ENCODE measurements at places on chromosomes 4 and X.

GRCh38 chrX:17552044-17552650 lies 177.1 kb downstream of the NHS start:
- DNase-seq: no peak

DNA sequence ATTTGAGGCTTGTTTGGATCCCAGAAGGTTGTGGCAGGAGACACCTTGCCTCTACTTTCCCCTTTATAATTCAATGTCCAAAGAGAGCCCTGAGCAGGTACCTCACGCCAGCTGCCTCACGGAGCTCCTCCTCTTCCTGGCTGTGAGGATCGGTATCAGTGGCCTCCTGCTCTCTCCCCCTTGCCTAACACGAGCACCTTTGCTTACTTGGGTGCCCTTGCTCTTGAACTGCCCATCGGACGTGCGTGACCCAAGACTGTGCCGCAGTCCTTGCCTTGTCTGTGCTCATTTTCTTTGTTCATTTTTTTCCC lies 27.8 kb upstream of the MSANTD1 start:
- no peak for DNase-seq

- no peak for DNase-seq
Observed at GRCh38 chrX:96807318-96807717, 76.4 kb upstream of the RPA4 start.

DNA sequence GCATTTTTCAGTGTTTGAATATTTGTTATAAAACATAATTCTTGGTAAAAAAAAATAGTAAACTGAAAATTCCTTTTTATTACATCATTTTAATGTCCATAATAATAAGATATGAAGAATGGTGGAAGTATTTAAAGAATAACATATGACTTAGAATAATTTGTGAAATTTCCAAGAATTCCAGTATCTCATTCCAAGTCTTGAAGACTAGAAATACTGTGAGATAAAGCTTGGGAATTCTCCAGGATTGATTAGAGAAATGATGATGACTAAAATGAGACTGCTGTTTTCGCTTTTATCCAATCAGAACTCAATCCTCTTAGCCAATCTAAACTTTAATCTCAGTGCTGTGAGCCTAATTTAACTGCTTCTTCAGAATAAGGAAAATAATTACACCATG lies 184.2 kb upstream of the HCCS start:
- DNase-seq: no peak

- peak; percentile 44 for DNase-seq
Observed at GRCh38 chr4:88818631-88819470, 121.2 kb upstream of the NAP1L5 start.

DNA sequence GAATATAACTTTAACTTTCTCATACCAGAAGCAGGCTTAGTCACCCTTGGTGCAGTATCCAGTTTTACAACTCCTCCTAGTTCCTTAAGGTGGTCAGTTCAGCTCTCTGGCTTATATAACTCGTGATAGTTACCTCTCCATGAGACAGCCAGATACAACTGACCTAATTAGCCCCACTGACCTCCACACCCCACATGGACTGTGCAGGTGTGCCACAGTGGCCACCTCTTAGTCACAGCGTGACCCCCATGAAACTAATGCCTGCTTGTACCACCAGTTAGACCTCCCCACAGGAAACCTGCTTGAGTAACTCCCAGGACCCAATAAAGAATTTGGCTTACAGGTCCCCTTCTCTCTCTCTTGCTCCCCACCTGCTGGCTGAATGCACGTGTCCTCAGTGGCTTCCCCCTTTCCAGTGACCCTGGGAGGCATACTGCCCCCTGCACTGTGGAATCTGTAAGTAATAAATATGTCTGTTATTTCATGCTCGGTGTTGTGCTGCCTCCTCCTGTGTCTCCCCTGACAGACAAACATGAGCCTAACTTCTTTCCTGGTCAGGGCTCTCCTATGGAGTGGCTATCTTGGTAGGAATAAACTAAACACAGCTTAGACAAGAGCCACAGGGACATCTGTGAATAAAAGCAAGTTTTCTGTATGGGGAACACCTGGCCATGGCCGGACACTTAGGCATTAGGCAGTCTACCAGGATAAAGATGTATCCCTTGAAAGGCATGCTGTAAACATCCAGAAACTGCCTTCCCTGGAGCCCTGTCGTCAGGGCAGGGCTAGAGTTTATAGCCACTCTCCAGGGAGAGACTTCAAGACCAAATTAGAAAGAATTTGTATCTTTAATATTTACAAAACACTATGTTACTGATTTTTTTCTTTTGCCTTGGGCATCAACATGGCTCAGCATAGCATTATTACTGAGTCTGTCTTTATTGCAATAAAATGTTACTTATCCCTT lies 209.7 kb upstream of the BOD1L1 start:
- DNase-seq: no peak

- DNase-seq: no peak
Observed at GRCh38 chr4:10682397-10682796, 2.2 kb downstream of the CLNK start.

DNA sequence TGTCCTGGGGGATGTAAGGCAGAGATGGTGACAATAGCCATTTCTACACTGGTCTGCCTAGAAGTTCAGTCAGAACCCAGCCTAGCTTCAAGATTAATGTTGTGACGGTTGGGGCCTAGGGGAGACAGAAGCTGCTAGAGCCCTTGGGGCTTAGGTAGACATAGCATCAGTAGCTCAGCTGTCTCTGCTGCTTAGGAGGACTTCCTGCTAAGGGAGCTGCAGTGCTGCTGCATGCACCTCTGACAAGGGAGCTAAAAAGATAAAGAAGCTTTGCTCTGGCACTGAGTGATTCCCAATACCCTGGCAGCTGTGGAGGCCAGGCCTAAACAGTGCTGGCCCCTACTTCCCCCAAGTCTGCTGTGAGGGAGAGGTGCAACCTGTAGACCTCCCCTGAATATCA lies 116.0 kb downstream of the CT47B1 start:
- DNase-seq: no peak

DNA sequence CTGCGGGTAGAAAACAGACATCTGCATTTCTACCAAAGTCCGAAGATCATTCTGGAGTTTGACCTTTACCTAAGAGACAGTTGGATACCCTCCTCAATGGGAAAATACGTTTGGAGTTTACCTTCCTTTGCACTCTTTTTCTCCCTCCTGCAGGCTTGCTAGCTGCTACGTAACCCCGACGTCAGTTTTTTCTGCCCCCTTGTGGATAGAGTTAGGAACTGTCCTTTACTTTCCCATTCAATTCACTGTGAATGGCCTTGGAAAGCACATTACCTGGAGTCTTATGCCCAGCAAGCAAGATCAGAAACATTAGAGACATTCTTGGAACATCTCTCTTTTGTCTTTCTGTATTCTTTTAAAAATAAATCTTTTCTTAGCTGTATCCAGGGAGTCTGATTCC lies 250.7 kb downstream of the NAP1L3 start:
- peak; percentile 41 for DNase-seq

GRCh38 chr4:43709443-43709842 lies 739.2 kb downstream of the KCTD8 start:
- DNase-seq: no peak

- DNase-seq: no peak
Observed at GRCh38 chr4:42412251-42412650, 15.0 kb downstream of the SHISA3 start.

DNA sequence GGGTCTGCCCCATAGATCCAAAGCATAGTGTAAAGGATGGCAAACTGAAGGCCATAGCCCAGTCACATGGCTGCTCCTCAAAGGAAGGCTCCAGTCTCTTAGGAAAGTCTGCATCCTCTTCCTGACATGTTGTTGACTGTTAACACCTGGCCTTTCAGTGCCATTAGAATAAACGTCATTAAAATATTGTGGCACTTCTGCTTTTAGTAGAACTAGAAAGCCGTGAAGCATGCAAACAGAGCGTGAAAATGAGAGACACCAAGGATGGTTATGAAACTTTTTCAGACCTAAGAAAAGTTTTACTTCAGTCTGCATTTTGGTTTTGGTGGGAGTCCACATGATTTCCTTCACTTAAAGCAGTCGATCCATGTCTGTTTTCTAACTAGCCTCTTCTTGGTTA lies 41.1 kb upstream of the AFF2 start:
- DNase-seq: no peak

- no peak for DNase-seq
Observed at GRCh38 chr4:8258552-8259212, 10.9 kb upstream of the HTRA3 start.

DNA sequence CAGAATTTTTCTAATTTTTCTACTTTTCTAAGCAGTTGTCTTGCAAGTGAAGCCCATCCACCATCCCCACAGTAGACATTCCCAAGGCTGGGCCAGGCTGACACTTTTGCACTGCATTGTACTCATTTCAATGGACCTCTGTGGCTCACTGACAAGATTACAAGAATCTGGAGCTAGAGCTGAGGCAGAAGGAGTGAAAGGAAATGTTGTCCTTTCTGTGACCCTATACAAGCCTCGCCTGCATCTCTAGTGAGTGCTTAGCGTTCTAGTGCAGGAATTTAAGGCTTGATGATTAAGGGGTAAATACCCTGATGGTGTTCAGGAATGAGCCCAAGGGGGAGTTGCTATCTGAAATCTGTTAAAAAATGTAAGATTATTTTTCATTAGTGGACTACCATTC lies 6.3 kb downstream of the MAGED1 start:
- no peak for DNase-seq

GRCh38 chr4:14254926-14255325 lies 627.4 kb upstream of the BOD1L1 start:
- no peak for DNase-seq

DNA sequence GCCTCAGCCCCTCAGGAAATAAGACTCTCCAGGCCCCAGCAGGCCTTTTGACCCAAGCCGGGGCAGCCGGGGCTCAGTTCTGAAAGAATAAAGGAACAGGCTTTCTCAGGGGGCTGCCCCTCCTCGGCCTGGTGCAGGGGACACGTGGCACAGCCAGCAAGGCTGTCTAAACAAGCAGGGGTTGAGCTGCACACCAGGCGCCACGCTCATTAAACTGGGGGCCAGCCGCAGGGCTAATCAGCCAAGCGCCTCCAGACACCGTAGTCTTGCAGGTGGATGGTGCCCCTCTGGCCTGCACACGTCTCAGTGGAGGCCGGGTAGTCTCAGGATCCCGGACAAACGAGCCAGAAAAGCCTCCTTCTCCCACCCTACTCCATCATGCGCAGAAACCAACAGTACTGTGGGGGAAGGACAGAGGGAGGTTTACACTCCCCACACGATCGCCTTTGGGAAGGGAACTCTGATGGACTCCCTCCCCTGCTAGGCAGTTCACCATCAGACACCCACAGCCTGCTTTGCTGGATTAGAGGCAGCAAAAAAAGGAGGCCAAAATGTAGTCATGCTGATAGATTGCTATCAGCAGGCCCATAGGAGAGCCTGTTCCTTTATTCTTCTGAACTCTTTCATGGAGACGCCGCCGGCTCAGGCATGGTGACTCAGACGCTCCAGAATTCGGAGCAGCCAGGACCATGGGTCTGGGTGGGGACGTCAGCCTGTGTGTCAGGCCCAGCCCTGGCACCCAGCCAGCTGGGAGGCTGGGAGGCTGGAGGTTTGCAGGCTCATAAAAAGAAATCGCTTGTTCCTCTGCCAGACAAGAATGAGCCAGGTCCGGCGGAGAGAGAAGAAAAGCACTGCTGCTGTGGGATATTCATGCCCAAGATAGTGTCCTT lies 342.4 kb downstream of the BCOR start:
- no peak for DNase-seq

DNA sequence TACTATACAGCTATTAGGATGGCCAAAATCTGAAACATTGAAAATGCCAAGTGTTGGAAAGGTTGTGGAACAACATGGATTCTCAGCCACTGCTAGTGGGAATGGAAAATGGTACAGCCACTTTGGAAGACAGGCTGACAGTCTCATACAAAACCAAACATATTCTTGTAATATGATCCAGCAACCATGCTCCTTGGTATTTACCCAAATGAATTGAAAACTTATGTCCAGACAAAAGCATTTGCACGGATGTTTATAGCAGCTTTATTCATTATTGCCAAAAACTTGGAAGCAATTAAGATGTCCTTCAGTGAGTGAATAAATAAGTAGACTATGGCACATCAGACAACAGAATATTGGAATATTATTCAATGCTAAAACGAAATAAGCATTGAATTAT lies 105.8 kb upstream of the DCLK2 start:
- DNase-seq: no peak

DNA sequence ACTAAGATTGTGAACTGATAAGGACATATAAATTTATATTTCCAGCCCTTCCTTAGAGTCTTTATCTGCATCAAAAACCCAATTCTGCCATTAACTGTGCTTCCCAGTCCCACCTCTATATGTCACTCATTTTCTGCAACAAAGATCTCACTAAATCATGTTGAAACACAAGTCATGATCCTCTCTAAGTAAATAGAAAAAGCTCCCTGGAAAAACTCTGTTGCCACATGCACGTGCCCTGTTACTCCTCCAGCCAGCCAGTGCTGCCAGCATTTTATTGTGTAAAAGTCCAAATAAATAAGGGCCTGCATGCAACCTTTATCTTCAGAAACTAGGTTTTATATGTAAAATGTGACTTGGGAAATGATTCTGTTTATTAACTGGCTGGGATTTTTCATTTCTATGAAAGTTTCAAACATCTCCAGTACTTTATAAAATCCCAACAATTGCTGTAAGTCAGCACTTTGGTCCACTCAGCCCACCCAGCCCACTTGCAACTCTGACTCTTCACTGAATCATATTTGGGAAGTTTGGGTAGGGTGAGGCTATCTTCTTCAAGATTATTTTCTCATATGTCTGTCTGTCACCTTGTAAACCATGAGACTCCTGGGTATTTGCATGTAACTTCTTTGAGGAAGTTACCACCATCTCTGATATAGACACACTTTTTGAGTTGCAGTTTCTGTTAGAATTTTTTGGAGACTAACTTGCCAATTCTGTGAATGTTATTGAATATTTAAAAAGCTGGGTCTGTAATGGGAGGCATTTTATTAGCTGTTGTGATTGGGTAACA lies 40.0 kb upstream of the SMARCA5 start:
- DNase-seq: no peak

- DNase-seq: no peak
Observed at GRCh38 chr4:142065086-142065647, 428.8 kb downstream of the IL15 start.

DNA sequence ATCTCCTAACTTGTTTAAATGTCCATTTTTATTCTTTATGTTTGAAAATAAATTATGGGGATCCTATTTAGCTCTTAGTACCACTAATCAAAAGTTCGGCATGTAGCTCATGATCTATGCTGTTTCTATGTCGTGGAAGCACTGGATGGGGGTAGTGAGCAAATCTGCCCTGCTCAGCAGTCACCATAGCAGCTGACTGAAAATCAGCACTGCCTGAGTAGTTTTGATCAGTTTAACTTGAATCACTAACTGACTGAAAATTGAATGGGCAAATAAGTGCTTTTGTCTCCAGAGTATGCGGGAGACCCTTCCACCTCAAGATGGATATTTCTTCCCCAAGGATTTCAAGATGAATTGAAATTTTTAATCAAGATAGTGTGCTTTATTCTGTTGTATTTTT lies 27.6 kb downstream of the NUDT6 start:
- no peak for DNase-seq

- DNase-seq: no peak
Observed at GRCh38 chr4:98204236-98204553, 57.0 kb upstream of the RAP1GDS1 start.

DNA sequence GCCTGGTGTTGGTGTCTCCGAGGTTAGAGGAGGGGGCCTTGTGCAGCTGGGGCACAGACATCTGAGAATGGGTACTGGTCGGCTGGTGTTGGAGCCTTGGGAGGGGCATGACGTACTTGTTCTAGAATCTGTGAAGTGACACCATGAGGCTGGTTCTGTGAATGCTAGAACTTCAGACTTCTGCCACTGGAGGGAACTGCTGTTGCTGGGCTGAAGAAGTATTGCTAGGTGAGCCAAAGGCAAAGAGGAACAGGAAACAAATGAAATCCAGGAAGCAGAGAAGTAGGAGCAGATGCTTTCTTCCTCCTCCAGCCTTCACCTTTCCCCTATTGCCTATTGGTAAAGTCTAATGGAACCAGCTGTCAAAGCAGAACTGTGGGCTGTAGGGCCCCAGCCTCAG lies 120.9 kb upstream of the DDIT4L start:
- DNase-seq: peak; percentile 49
